ENCODE measurements at places on chromosomes 4 and X. TPM values are rescaled to one million over a fixed set of nuclear protein-coding genes. Genes with fewer than 3 reads are reported as not detected.

DNA sequence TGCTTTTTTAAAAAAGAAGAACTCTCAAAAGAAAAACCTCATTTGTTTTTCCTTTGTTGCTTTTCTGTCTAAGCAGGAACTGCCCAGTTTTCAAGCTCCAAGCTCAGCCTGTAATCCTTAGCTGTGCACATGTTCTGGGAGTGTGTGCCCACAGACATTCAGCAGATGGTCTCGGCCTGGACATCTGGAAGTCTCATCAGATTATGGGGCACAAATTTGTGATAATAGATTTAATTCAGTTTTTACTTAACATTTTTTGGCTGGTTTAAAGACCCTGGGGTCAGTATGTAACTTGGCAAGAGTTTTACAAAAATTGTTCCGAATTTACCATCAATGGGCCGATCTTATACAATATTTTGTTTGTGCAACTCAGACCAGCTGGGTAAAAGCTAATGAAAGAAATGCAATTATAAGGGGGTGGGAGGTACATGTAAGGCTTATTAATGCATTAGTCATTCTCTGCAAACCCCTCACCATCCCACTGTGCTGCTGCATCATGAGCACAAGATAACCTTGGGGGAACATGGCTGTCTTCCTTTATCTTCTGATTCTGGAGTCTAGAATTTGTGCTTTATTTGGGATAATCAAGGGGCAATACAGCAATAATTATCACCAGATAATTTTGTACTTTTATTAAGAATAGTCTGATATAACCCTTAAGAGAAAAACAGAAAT lies 86.9 kb upstream of the PHOX2B start:
- DNase-seq: no peak

DNA sequence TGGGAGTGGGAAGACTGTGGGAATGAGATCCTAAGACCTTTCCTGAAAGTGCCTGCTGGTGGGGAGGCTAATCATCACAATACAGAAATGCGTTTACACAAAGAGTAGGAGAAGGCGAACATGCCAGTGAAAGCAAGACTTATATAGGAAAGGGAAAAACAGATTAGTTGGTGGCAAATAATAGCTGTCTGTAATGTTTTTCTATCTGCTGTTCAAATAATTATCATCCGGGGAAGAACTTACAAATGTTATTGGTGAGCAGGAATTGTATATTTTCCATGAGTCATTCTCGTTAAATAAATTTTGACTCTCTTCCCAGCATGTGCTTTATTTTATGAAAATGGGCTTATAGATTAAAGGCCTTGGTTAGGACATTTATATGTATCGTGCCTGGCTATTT lies 196.5 kb downstream of the ARHGAP10 start:
- DNase-seq: no peak

DNA sequence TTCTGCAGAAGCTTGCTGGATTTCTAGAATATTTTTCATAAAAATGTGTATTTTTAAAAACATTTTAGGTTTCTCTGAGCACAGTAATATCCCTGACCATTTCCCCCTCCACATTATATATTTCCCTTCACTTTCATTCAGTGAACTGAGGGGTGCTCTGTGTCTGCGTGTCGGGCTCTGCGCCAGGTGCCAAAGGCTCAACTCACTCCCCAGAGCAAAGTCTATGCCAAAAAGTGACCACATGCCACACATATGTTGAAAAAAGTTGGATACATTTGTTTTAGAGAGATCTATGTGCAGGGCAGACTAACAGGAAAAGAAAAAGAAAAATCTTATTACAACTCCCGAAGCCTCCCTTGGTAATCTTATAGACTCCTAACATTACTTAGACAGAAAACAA lies 233.7 kb downstream of the MGST2 start:
- DNase-seq: no peak

- no peak for DNase-seq
These were observed 12.0 kb downstream of the PBDC1 start for GRCh38 chrX:76184891-76185290.

DNA sequence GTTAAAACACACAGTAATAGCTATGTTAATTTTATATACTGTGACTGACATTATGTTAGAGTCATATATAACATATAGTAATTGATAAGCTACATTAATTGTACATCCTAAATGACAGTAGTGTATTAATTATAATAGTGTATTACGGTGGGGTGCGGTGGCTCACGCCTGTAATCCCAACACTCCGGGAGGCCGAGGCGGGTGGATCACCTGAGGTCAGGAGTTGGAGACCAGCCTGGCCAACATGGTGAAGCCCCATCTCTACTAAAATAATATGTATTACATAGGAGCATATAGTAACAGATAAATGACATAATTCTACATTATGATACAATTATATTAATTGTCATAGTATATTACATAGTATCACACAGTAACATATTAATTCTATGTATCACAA lies 12.2 kb downstream of the ASMTL start:
- DNase-seq: peak; percentile 11

The CT45A10 gene
- polyA plus RNA-seq: not detected

The ATP1B4 gene
- not detected for polyA plus RNA-seq

The PPP4R3C gene
- not detected for polyA plus RNA-seq

The PCYT1B gene
- not detected for polyA plus RNA-seq

The DUSP9 gene
- polyA plus RNA-seq: not detected
